ENCODE measurements at places on chromosomes 13 and 19.
A peak's percentile ranks its signal among the peaks of the same experiment; 100 is the strongest.

GRCh38 chr13:25286969-25287961, at the start of gene MTMR6:
TSS of gene MTMR6 (minus strand) at chr13:25287488. CDS start at chr13:25287247, 241 bp downstream.
- DNase-seq = peak; percentile 94

DNA sequence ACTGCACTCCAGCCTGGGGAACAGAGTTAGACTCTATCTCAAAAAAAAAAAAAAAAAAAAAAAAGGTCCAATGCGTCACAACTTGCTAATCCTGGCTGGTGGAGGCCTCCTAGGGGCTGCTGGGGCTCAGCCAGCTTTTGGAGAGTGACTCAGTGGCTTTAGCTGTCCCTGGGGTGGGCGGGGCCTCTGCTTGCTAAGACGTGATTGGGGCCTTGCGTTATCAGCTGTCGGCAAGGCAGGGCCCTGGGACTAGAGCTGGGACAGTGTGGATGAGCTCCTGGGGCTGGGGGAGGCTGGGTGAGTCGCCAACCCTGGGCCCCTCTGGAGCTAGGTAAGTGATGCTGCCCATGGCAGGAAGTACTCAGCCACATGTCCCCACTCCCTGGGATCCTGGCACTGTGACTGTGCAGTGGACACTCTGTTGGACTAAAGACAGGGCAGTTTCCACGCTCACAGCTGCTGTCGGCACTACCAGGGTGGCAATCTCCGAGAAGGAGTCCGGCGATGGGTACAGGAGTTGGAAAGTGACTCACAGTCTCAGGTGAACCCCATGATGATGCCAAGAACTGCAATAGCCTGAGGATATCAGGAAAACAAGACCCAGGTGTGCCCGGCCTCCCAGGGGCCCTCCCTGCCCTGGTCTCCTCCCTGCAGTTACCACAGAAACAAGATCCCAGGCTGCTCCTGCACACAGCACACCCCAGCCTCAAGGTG, 32.2 kb downstream of the F2RL3 start:
- DNase-seq = no peak

GRCh38 chr19:47032171-47032811, 12.7 kb downstream of the NPAS1 start:
- peak; percentile 44 for DNase-seq

DNA sequence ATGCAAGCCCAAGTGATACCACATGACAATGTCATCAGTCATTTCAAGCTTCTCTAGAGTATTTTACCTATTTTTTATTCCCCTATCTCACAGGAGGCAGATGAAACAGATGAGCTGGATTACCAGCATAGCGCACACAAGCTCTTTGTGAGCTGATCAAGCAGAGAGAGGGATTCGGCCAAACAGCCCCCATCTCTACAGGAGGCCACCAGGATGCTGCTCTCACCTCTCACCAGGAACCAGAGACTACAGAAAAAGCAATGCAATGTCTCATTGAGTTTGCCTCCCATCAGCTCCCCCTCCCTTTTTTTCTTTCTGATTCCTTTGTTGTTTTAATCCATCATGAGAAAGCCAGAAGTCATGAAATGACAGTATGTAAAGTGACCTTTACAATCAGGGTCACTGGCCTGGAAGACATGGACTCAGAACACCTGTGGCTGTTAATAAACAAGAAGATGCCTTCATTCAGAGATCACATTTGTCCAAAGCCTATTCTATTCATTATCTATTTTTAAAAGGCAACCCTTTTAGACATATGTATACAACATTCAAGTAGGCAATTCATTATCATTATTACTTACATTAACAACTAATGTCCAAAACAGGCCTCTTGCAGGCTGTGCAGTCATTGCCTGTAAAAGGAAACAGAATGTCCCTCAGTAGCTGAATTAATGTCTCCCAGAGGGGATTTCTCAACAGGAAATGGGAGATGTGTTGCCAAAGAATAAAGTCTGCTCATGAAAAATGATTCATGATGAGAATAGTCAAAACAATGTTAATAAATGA, 656.6 kb downstream of the TBC1D4 start:
- no peak for DNase-seq

DNA sequence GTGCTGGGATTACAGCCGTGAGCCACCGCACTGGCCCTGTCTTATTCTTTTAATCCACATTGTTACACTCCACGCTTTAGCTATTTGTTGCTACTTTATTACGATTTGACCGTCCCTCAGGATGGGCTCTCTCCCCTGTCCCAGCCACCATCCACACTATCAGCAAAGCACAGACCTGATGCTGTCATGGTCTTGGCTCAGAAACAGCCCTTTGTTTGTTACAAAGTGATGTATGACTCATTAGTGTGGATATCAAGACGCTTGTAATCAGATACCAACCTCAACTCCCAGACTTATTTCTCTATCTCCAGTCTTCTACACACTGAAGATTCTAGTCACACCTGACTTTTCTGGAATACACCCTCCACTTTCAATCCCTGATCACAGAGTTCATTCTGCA, 84.6 kb upstream of the FREM2 start:
- DNase-seq = no peak

DNA sequence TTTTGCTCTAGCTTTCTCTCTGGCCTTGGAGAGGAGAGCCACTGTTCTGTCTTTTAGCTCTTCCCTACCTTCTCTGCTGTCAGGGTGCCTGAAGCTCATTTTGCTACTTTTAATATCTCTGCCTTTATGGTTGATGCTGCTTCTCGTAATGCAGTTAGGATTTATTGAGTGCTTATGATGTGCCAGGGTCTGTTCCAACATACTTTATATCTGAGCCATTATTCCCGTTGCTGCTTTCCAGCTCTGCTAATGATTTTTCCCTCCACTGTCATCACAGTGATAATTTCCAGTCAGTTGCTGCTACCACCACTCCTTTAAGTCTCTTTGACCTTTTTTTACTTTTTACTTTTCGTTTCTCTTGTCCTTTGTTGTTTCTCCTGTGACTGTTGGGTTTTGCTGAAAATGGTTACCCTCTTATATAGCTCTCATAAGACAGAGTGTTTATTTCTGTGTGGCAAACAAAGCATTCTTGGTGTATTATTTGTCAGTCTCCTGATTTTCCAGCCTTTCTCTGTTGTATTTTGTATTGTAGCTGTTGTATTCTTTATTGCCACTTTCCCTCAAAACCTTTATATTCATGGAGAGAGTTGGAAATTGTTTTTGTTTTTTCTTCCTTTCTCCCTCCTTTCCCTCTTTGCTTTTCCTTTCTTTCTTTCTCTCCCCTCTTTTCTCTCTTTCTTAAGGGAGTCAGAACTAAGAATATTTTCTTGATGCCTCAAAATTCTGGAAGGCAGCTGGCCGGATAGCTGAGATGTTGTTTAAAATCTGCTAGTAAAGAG, 37.4 kb downstream of the COG6 start:
- DNase-seq = no peak

DNA sequence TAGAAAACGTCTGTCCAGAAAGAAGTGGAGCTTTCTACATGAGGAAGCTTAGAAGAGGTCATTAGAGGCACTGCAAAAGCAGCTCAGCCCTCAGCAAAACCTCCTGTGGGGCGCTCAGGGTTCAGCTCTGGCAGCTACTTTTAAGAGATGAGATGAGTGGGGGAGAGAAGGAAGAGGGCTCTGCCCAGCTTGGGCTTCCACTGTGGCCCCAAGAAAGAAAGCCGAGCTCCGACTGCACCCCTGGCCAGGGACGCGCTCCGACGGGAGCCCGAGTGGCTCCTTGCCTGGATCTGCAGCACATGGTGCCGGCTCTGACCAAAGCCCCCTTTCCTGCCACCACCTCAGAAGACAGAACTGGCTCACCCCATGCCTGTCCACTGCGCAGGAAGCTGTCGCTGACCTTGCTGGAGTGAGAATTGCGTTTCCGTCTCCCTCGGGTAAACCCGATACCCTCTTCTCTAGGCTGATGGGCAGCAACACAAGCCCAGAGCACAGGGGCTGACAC, 36.4 kb downstream of the NAXD start:
- DNase-seq = no peak

DNA sequence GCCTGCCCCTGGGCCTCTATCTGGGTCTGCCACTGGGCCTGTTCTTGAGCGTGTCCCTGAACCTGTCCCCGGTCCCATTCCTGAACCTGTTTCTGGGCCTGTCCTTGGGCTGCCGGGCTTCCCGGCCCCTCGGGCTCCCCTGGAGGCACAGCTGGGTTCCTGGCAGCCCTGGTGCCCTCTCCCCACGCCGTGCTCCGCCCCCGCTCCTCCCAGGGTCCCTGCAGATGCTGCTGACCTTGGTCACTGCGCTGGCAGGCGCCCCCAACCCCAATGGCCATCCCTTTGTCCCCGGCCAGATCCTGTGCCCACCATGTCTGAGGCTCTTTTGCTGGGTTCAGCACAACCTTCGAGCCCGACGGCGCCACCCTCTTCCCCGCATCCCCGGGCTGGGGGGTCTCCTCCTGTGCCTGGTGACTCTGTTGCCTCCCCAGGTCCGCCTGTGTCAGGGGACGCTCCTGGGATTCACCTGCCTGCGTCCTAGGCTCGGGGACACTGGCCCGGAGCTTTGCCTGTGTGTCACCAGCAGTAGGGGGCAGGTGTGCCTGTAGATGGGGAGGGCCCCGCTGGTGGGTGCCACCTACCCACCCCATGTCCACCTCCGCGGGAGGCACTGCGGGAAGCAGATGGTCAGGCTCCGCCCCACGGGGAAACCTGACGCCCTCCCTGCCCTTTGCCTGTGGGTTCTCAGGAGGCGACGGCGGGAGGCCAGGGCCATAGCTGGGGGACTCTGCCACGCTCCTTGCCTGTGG, 41.0 kb upstream of the GRTP1 start:
- no peak for DNase-seq

All from stimulated activated CD8-positive, alpha-beta memory T cell treated with anti-CD3 and anti-CD28 coated beads, Interleukin-2, amount 100 ng/mL, for 1 hour (primary cell).